ENCODE measurements at places on chromosomes 5 and 9.
A peak's percentile ranks its signal among the peaks of the same experiment; 100 is the strongest.

- no peak for DNase-seq
Measured at GRCh38 chr5:135839566-135839965, 5.1 kb downstream of the SLC25A48 start.

- no peak for DNase-seq
Measured at GRCh38 chr9:97480174-97480573, 21.3 kb upstream of the TMOD1 start.

- no peak for DNase-seq
Measured at GRCh38 chr5:137615171-137615775, 116.1 kb upstream of the SPOCK1 start.

- no peak for DNase-seq
Measured at GRCh38 chr9:120307599-120307998, 272.4 kb downstream of the CDK5RAP2 start.

DNA sequence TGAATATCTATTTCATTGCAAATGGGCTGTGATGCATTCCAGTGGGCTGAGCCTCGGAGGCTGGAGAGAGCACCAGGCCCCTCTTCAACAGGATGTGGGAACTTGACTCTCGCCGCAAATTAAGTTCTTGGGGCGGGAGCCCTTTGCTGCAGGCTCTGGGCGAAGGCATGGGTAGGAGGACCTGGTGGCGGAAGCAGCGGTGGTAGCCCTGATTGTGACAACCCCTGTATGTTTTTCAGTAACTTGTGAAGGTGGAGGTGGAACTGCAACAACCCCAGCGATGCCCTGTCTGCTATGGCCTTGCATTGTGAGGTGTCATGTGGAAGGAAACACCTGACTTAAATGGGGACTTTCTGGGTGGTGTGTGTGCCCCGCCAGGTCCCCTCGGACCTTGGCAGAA lies 9.4 kb downstream of the FYB1 start:
- DNase-seq: peak; percentile 73

GRCh38 chr5:143025971-143026370 lies 255.8 kb downstream of the ARHGAP26 start:
- no peak for DNase-seq

GRCh38 chr9:87882627-87883026 lies at the start of gene SPATA31E1:
TSS of gene SPATA31E1 (plus strand) at chr9:87882877. CDS start at chr9:87882892, 15 bp downstream.
- no peak for DNase-seq

DNA sequence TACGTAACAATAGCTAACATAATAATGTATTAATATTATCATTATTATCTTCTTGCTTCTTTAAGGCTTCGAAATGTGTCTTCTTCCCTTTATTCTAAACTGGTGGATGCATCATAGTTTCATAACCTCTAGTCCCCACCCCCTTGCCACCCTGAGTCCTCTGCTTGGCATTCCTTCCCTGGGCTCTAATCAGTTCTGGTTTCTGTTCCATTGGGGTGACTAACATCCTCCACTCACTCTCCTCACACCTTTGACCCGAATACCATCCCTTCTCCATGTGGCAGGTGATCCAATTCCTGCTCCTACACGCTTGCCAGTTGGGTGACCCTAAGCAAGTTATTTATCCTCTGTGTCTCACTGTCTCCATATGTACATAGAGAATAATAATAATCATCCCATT lies 286.1 kb downstream of the TRPM3 start:
- DNase-seq: no peak

- no peak for DNase-seq
Measured at GRCh38 chr9:76620581-76620980, 143.7 kb upstream of the PCA3 start.

- no peak for DNase-seq
Measured at GRCh38 chr5:61416420-61416819, 84.4 kb downstream of the ZSWIM6 start.

DNA sequence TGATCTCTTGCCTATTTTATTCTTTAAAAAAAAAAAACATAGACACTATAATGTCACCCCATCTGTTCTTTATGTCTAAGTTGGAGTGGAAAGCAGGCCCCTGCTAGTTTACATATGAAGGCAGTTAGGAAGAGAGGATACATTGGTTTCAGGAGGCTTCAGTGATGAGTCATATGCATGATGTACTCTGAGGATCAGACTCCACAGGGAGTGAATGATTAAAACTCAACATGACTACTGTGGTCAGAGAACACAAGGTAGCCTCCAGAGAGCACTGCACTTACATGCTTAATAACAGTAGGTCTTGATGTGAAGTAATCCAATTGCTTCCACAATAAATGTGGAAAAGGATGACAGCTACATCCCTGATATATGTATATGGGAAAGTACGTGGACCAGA lies 22.7 kb upstream of the FSTL4 start:
- no peak for DNase-seq

- DNase-seq: no peak
Measured at GRCh38 chr9:99762470-99762869, 59.2 kb upstream of the NR4A3 start.

GRCh38 chr5:160525471-160526261 lies 104.0 kb downstream of the PTTG1 start:
- DNase-seq: no peak

DNA sequence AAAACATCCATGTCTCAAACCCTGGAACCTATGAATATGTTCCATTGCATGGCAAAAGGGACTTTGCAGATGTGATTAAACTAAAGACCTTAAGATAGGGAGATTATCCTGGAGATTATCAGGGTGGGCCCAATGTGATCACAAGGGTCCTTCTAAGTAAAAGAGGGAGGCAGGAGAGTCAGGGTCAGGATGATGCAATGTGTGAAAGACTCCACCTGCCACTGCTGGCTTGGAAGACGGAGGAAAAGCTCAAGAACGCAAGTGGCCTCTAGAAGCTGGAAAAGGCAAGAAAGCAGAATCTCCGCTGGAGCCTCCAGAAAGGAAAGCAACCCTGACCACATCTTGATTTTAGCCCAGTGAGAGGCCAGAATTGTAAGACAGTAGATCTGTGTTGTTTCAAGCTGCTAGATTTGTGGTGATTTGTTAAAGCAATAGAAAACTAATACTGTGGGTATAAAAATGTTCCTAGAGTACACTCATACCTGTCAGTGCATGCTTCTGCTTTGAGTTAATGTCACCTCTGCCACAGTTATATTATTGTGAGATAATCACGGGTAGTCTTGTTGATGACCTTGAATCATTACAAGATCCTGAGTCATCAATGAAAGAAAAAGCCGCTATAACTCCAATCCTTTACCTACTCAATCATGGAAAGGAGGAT lies 93.5 kb upstream of the TNPO1 start:
- no peak for DNase-seq

- DNase-seq: no peak
Measured at GRCh38 chr9:5430912-5431311, 6.8 kb downstream of the PLGRKT start.

- DNase-seq: no peak
Measured at GRCh38 chr5:93993161-93993560, 251.8 kb upstream of the POU5F2 start.

DNA sequence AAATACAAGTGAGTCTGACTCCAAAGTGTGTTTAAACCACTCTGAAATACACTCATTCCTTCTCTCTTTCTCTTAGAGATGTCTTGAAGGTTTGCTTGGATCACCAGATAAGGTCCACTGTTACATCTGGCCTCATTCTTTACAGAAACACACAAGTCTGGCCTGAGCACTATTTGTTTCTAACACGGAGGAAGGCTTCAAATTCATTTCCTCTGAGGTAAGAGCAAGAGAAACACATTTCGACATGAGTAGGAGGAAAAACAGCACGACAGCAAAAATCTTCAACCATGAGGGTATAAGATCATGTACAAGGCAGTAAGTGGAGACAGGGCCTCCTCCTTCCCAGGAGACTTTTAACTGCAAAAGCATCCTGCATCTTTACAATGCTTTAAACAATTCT lies 8.0 kb downstream of the SIL1 start:
- no peak for DNase-seq

DNA sequence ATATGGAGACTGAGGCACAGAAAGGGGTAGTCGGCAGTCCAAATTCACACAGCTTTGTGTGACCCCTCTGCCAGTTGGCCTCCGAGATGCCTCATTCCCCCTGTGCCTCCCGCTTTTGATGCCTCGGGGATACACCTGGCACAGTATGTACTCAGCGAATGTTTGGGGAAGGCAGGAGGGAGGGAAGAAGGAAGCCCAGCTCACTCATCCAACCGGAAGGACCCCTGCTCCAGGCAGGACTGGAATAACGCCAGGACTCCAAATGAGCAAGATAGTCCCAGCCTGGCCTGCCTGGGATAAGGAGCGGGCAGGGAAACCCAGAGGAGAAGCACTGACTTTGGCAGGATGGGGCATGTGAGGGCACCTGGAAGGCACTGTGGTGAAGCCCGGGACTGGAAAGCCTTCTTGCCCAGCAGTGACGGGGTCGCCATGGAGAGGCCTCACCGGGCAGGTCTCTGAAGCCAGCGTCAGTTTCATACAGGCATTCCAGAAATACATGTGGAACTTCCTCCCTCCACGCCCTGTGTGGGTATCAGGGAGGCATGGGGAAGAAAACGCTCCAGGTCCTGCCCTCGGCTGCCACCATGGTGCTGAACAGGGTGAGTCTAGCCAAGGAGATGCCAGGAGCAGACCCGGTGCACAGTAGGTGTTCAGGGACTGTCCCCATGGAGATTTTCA lies 20.3 kb downstream of the LMX1B start:
- no peak for DNase-seq

DNA sequence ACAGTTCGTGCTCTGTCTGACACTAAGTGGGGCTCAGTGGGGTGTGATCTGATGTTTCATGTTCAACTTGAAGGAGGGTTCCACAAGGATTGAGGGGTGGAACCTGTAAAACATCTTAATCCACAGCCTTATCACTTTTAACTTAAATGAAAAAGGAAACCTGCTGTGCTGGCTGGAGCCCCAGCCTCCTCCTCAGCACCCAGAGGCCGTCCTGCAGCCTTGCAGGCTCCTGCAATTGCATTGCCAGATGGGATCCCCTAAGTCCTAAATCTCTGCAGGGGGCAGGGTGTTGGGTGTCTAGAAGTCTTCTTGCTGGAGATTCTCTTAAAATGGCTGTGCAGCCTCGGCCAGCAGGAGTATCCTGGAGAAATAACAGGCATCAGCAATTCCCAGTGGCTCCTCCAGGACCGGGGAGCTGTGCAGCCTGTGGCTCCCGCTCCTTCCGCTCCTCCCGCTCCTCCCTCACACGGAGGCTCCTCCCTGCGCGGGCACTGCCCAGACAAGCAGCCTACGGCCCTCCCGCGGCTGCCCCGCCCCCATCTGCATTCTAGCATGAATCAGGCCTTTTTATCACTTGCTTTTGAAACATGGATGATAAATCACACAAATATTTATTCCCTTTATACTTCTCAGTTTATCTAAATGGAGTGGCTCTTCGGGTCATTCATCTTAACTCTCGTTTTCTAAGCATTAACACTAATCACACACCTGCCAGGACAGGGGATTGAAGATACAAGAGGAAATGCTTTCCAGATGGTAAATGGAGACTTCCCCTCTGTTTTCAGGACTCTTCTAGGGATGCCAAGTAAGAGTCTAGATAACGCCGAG lies 131.0 kb downstream of the ADAMTS16 start:
- no peak for DNase-seq

- no peak for DNase-seq
Measured at GRCh38 chr9:123116036-123116435, 82.6 kb downstream of the GPR21 start.

DNA sequence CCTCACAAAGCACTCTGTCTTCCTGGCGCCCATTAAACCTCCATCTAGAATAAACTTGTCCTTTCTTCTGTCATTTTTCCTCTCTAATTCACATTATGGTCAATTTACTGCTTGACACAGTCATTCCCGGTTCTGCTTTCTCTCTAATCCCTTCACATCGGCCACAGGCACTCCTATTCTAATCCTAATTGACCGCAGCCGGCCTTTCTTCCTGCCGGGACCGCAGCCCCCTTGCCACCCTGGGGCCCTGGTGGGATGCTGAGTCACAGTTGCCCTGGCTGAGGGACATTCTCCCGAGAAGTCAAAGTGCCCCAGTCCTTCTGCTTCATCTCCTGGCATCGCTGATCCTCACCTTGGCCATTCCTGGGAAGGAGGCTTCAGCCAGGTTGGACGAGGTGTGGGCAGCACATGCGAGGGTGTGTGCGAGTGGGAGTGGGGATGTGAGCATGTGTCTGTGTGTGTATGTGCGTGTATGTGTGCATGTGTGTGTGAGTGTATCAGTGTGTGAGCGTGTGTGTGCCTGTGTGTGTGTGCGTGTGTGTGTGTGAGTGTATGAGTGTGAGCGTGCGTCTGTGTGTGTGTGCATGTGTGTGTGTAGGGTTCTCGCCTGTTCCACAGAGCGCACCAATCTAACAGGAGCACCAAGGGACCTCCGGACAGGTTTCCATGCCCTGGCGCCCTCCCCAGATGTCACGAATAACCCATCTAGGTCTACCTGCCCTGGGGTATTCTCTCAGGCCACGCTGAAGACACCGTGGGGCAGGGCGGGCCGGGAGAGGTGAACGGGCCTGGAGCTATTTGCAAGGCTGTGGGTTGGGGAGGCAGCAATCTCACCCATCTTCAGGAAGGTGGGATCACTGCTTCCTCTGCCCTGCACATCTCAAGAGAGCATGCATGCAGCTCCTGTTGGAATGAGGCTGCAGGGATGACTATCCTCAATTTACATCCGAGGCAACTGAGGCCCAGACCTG lies 191.2 kb downstream of the PAX5 start:
- DNase-seq: no peak

DNA sequence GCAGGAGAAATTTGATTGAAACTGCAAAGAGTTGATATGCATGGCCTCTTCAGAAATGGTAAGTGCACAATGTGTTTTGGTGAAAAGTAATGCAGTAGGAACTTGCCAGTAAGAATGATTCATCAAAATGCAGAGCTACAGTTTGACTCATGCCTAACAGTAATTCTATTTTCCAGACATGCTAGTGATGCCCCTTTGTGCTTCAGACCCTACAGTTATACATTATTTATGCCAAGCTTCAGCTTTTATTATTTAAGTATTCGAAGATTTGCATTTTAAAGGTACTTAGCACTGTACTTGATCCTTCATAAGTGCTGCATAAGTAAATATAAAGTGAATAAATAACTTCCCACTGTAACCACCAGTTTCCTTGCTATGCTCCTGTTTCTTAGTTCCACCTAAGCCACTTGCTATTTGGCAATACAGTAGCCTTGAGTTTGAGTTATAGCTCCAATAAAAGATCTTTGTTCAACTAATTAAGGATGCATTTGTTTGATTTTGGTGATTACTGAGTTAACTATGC lies 3.6 kb upstream of the SPATA31E1 start:
- no peak for DNase-seq
